ENCODE measurements at places on chromosomes 1 and 21.

DNA sequence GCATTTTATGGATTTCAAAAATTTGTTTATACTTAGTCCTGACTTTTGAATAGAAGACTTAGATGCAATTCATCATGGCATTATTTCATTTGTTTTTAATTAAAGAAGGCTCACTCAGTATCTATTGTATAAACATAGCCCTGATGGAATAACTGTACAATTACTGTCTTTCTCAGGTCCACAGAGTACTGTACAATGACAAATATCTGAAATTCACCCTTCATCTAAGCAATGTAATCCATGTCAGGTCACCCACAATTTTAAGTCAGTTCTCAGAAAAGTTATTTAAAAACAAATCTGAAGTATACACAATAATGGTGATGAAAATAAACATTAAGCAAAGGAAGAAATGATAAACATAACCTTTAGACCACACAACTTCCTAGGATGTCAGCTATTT lies 311.9 kb downstream of the GRIK1 start:
- no peak for DNase-seq

DNA sequence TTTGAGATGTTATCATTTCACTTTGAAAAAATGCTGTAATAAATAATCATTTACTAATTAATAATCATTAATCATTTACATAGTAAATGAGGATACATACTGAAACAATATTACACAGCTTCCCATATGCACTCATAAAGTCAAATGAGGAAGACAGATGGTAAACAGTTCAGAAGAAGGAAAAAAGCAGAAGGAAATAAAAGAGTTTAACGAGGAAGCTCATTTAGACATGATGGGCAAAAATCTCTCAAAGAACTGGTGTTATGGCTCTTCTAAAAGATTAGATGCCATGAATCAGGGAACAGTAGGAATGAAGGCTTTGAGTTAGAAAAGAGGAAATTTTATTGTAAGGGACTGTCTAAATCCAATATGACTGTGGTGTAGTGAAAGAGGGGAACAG lies 347.6 kb downstream of the PTPRC start:
- DNase-seq: no peak

GRCh38 chr1:34089731-34090130 lies 75.3 kb downstream of the CSMD2 start:
- DNase-seq: no peak

DNA sequence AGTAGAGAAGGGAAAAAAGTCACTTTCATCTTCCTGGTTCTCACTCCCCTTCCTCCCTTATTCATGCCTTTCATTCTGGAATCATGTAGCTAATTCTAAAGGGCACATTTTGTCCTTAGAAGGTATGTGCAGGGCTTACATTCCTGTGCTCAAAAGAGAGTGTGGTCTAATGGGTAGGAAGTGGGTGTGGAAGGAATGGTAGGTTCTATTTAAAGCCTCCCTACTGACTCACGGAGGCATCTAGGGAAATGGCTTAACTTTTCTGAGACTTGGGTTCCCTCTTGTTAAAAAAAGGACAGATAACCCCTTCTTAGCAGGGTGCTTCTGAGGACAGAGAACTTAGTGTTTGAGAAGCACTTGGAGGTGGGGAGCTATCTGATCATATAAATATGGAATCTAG lies 249.3 kb upstream of the DUSP10 start:
- no peak for DNase-seq

DNA sequence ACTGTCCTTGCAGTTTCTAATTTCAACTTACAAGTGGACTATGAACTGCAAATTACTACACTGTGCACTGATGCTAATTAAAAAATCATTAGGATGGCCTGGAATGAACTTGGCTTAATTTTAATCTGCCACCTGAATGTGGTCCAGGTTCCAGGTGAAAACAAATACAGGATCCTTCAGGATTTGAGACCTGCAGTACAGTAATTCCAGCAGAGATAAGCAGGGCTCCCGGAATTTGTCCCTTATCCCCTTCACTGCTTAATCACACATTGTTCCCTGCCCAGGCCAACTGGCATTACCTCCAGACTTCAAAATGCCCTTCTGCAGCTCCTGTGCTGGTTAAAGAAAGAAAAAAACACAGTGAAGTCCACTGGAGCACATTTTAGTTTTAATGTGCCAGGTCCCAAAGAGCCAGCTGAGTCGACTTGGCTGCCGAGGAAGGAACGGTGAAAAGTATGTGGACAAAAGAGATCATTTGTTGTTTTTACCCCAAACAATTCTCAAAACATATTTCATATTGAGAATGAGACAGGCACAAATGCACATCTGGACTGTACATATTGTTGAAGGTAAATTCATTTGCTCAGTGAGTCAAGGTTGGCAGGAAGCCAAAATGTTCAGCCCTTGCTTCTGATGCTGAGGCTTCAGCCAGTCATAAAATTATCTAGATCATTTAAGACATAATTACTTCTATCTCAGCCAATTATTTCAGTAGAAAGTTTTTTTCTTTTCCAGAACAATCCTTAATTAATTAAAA lies 28.3 kb downstream of the DEGS1 start:
- peak; percentile 76 for DNase-seq

- no peak for DNase-seq
These were observed 16.3 kb downstream of the CCDC17 start for GRCh38 chr1:45607404-45608074.

DNA sequence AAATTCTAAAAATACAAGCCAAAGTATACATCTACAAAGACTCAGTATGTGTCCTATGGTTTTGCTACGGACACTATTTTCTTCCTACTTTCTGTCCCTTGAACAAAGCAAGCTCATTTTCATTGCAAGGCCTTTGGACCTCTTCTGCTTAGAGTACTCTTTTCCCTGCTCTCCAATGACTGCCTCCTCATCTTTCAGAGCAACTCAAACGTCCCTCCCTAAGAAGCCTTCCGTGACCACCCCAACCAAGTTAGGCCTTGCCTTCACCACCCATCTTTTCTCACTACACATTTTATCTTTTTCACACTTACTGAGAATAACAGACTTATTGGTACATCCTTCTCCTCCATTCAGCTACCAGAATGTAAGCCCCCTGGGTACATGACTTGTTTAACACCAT lies 39.9 kb downstream of the ENAH start:
- DNase-seq: no peak

- DNase-seq: no peak
These were observed 2.1 kb downstream of the EVA1B start for GRCh38 chr1:36321119-36321951.

GRCh38 chr1:193179094-193179493 lies 7.3 kb downstream of the B3GALT2 start:
- no peak for DNase-seq

- DNase-seq: no peak
These were observed 6.7 kb downstream of the ZNF648 start for GRCh38 chr1:182054698-182055326.

- DNase-seq: peak; percentile 49
These were observed 3.2 kb downstream of the LRRC42 start for GRCh38 chr1:53949023-53949990.

DNA sequence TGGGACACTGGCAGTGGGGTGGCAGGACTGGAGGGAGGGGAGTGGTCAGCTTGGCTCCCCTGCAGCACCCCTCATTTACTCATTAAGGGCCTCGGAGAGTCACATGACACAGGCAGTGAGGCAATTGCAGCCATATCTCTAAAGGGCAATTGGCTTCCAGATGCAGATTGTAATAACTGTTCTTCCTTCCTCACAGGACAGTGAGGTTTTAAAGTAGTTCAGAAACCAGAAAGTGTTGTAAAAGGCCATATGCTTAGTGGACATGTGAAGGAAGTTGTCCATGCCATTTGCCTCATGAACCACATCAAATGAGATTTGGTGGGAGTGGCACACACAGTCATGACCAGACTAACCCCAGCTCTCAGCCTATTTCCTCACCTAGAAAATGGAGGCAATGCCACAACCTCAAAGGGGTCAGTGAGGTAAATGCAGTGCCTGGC lies 11.1 kb downstream of the MTX1 start:
- no peak for DNase-seq

DNA sequence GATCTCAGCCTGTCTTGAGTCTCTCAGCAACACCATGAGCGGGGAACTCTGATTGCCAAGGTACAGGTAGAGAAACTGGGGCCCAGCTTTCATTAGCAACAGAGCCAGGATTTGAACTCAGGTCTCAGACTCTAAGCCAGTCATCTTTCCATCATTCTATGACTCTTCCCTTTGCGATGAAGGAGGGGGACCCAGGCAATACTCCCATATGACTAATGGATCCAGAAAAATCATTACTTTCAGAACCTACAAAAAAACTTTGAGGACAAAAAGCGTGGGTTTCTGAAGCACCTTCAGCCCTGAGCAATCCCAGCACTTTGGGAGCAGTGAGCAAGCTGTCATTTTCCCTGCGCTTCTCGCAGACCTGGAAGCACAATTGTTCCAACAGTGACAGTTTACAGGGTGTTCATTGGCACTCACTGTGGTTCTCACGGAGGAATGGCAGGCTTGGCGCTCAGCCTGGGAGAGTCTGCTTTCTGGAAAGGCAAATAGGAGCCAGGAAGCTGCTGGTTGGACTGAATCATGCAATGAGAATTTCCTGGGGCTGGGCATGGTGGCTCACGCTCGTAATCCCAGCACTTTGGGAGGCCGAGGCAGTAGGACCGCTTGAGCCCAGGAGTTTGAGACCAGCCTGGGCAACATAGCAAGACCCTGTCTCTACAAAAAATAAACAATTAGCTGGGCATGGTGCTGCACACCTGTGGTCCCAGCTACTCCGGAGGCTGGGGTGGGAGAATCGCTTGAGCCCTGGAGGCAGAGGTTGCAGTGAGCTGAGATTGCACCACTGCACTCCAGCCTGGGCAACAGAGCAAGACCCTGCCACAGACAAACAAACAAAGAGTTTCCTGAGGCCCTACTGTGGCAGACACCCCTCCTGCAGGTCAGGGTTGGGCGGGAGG lies 40.1 kb downstream of the SLC2A7 start:
- DNase-seq: peak; percentile 9

DNA sequence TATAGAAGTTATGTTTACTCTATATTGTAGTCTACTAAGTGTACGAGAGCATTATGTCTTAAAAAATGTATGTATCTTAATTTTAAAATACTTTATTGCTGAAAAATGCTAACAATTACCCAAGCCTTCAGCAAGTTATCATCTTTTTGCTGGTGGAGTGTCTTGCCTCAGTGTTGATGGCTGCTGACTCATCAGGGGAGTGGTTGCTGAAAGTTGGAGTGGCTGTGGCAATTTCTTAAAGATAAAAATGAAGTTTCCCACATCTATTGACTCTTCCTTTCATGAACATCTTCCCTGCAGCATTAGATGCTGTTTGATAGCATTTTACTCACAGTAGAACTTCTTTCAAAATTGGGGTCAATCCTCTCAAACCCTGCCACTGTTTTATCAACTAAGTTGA lies 95.8 kb downstream of the CDC7 start:
- no peak for DNase-seq

DNA sequence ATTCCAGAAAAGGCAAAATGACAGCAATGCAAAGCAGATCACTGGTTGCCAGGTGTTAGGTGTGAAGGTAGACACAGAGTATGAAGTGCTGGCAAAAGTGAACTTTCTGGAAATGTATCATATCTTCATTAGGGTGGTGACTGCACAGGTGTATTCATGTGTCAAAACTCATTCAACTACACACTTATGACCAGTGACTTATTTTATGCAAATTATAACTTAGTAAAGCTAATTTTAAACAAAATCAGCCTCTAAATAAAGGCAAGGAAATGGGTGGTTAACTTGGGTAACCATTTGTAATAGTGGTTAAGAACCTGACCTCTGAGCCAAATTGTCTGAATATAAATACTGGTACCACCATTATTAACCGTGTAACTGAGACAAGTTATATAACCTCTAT lies 7.4 kb downstream of the COP1 start:
- DNase-seq: no peak

DNA sequence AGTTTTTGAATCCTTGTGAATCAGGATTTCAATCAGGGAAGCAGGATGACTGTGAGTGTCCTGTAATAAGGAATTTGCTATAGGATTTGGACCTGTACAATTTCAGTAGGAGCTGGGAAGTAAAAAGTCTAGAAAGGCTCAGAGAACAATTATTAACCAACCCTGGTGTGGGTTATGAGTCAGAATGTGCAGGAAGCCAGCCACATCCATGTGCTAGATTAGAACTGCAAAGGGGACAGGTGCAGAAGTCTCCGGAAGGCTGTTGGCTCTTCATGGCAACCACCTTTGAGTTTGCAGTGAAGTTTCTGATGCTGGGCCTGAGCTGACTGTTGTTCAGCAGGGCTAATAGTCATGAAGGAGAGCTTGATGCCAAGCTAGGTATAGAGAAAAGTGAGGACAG lies 70.7 kb downstream of the SPATA46 start:
- DNase-seq: no peak

GRCh38 chr1:48374785-48375184 lies 97.2 kb downstream of the SPATA6 start:
- no peak for DNase-seq

GRCh38 chr21:32308696-32309095 lies 10.0 kb downstream of the MRAP start:
- DNase-seq: no peak

- no peak for DNase-seq
These were observed 149.4 kb downstream of the FAM78B start for GRCh38 chr1:166017395-166017794.

- no peak for DNase-seq
These were observed 17.5 kb downstream of the KLHDC8A start for GRCh38 chr1:205339197-205339702.

GRCh38 chr1:30302858-30303257 lies 420.5 kb downstream of the MATN1 start:
- DNase-seq: peak; percentile 97

DNA sequence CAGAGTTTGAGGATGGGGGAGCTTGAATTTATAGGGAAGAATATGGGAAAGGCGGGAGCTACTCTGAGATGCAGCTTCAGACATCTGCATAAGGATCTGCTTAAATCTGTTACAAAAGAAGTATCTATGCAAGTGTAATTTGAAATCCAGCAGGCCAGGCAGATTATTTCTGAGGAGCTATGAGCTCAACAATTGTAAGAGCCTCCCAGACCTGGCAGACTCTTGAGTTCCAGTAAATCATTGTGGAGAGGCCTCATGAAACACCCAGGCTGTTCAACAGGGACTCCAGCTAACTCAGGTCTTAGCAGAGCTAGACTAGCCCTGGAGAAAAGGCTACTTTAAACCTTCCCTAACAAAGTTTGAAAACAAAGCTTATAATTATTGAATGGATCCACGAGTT lies 647.5 kb upstream of the CHRM3 start:
- DNase-seq: no peak

DNA sequence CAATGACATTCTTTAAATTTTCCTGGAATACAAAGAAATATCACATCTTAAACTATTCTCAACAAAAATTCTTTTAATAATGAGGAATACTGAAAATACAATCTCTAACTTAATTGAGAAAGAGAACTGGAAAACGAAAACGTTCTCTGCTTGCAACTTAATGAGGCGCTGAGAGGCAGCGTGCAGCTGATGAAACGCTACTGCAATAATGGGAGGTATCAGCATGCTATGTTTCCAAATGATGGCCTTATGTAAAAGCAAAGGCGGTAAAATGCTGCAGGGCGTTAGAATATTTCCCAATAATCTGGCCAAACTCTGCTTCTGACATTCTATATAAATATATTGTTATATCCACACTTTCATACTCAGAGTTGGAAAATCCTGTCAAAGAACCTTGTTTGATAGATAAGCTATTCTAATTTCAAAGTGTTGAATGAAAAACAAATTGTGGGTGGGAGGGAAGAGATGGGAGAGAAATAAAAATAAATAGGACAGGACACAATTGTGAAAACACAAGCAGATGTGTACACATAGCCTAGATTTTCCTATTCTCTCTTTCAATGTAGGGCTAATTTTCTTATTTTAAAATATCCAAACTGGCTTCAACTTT lies 70.9 kb downstream of the APP start:
- no peak for DNase-seq

- DNase-seq: no peak
These were observed 5.1 kb upstream of the SRARP start for GRCh38 chr1:15998929-15999328.

Data from SHP77 treated with DMSO at 0.1 percent for 48 hours (cell line).